ENCODE measurements at places on chromosomes 12 and 14. TPM values are rescaled to one million over a fixed set of nuclear protein-coding genes. Genes with fewer than 3 reads are reported as not detected.

DNA sequence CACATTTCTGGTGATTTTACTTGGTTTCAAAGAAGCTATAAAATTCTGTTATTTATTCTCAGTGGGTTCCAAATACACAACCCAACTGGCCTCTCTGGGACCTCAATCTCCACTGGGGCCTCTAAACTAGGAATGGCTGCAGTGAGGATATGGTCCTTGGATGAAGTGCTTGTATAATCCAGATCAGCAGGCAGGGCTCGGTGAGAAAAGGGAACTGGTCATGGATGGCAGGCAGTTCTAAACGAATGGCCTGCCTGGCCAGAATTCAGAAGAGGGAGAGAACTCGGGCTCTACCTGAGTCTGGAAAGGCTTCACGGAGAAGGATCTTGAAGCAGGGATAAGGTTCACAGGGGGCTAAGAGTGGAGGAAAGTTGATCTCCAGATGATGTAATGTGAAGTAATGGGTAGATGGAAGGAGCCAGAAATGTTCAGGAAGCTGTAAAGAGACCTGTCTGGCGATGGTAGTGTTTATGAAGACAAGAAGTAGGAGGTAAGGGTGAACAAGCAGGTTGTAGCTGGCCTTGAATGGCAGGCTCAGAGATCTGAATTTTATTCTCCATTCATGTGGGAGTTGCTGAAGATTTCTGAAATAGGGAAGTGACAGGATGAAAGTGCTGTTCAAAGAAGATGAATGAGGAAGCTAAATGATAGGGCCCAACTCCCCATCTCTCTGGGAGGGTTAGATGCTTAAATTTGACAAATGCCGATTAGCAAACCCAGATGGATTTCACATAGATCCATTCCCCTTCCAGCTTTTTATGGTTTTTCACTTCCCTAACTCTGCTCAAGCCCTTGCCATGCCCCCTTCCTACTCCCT is 31.5 kb upstream of the ANO6 start:
- DNase-seq = no peak

DNA sequence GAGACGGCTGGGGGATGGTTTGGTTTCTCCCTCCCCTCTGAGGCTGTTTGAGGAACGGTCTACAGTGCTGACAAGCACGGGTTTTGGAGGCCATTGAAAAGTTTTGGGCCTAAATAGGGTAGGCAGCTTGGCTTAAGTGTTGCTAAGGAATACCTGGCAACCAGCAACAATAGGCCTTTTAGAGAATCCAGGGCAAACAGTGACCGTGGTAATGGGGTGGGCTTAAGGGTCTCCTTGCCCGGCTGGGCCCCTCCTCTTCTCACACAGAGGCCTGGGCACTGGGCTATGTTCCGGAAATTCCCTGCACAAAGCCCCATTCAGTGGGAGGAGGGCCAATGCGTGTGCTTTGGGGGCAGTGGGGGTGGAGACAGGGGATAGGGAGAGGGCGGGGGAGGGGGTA is 55.4 kb downstream of the ASCL1 start:
- DNase-seq = no peak

Gene PRICKLE1
- 32.8 TPM for total RNA-seq

- DNase-seq = no peak
Measured at GRCh38 chr12:131911851-131912477, 17.1 kb upstream of the PUS1 start.

Measured in mucosa of gallbladder (tissue), 1 donor.